ENCODE measurements at places on chromosomes 1 and 21. TPM values are rescaled to one million over a fixed set of nuclear protein-coding genes. Genes with fewer than 3 reads are reported as not detected.

DNA sequence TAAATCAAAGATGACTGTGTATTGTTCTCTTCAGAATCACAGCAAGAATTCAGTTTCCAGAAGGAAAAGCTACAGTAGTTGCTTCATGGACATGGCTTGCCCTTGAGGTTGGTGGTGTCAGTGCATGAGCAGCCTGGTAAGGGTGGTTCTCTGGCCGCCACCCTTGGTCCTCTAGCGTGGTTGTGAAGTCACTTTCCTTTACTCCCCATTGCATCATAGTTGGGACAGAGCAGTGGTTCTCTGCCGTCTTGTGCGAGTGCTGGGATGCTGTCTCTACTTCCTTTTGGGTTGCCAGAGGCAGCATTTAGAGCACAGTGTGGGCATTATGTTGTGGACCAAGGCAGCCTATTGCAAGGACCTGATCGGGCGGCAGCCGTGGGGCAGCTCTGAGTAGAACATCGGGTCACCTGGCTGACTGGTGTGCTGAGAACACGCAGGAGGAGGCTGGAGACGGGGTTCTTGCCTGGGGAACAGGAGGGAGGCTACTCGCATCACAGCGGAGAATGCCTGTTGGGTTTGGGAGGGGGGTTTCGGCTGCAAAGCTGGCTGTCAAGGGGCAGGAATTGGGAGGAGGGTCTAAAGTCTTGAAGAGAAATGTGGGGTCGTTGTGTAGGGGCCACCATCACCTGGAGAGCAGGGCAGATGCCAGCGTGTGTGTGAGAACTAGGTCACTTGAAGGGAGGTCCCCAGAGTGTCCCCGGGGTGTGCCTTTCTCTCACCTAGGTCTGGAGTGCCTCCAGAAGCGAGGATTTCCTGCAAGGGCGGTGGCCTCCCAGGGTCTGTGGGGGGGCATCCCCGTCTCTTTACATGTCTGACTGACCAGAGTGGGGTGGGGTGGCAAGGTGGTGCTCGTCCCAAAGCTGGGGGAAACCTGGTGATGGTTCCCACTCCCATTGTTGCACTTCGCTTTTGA, 6.3 kb downstream of the ARF1 start:
- H3K36me3 ChIP-seq: peaks cover 13% of the 10 kb centered on the region
- no peak for DNase-seq
- H3K4me1 ChIP-seq: peaks cover 65% of the 10 kb centered on the region
- no peaks in the 10 kb centered on the region for H3K27me3 ChIP-seq
- H3K27ac ChIP-seq: no peak overlapping the region
- peak overlapping the region; percentile 48 for H3K4me3 ChIP-seq

The VWA1 gene
- total RNA-seq: 9.6 TPM

GRCh38 chr1:55685560-55685959, 470.4 kb upstream of the USP24 start:
- DNase-seq: no peak
- H3K36me3 ChIP-seq: no peaks in the 10 kb centered on the region
- H3K4me3 ChIP-seq: no peak overlapping the region
- H3K27me3 ChIP-seq: peaks cover 13% of the 10 kb centered on the region
- H3K27ac ChIP-seq: no peak overlapping the region

DNA sequence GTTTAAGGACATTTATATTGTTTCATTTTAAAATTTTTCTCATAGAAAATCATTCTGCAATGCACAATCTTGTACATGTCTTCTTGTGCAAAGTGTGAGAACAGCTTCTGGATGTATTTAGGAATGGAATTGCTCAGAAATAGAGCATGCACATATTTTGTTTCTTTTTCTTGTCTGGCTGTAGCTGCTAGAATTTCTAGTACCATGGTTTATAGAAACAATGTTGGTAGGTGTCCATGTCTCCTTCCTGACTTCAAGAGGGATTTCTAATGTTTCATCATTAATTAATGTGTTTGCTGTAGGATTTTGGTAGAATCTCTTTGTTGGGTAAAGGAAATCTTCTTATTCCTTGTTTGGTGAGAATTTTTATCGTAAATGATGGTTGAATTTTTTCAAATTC, 99.0 kb downstream of the RYR2 start:
- no peaks in the 10 kb centered on the region for H3K36me3 ChIP-seq
- H3K4me1 ChIP-seq: no peaks in the 10 kb centered on the region
- H3K27me3 ChIP-seq: no peaks in the 10 kb centered on the region
- H3K27ac ChIP-seq: no peak overlapping the region
- no peak overlapping the region for H3K4me3 ChIP-seq
- DNase-seq: no peak

- no peak overlapping the region for H3K4me3 ChIP-seq
- H3K36me3 ChIP-seq: no peaks in the 10 kb centered on the region
- no peak overlapping the region for H3K27ac ChIP-seq
- no peak for DNase-seq
Measured at GRCh38 chr1:212669102-212669501, 30.5 kb downstream of the BATF3 start.

DNA sequence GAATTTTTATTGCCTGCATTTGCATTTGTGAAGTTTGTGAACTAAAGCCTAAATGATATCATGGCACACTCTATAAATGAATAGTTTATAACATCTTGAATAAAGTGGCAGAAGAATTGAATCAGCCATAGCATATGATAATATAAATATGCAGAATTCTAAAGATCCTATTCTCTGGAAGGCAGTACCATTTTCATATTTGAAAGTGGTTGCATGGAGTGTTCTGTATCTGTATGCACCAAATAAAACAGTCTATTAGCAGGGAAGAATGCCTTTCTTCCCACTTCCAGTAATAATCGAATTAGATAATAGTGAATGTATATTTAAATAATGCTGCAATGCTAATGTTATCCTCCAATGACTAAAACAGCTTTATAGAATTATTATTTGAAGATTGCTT, 57.9 kb upstream of the TRIM67 start:
- peaks cover 4% of the 10 kb centered on the region for H3K4me1 ChIP-seq
- no peak overlapping the region for H3K27ac ChIP-seq
- H3K27me3 ChIP-seq: peaks cover 13% of the 10 kb centered on the region
- H3K4me3 ChIP-seq: no peak overlapping the region
- H3K36me3 ChIP-seq: no peaks in the 10 kb centered on the region
- DNase-seq: no peak

GRCh38 chr1:69766431-69767180, 198.9 kb downstream of the LRRC7 start:
- no peaks in the 10 kb centered on the region for H3K27me3 ChIP-seq
- no peak for DNase-seq
- H3K4me1 ChIP-seq: no peaks in the 10 kb centered on the region
- H3K4me3 ChIP-seq: no peak overlapping the region
- no peaks in the 10 kb centered on the region for H3K36me3 ChIP-seq
- no peak overlapping the region for H3K27ac ChIP-seq

The CD1C gene
- not detected for total RNA-seq

- no peak for DNase-seq
- no peak overlapping the region for H3K27ac ChIP-seq
- H3K27me3 ChIP-seq: no peaks in the 10 kb centered on the region
- H3K4me1 ChIP-seq: no peaks in the 10 kb centered on the region
Measured at GRCh38 chr1:248611883-248612414, 14.4 kb upstream of the OR2T10 start.

The STPG1 gene
- 7.7 TPM for total RNA-seq

The KRTAP10-10 gene
- not detected for total RNA-seq

The MAEL gene
- 0.20 TPM for total RNA-seq

DNA sequence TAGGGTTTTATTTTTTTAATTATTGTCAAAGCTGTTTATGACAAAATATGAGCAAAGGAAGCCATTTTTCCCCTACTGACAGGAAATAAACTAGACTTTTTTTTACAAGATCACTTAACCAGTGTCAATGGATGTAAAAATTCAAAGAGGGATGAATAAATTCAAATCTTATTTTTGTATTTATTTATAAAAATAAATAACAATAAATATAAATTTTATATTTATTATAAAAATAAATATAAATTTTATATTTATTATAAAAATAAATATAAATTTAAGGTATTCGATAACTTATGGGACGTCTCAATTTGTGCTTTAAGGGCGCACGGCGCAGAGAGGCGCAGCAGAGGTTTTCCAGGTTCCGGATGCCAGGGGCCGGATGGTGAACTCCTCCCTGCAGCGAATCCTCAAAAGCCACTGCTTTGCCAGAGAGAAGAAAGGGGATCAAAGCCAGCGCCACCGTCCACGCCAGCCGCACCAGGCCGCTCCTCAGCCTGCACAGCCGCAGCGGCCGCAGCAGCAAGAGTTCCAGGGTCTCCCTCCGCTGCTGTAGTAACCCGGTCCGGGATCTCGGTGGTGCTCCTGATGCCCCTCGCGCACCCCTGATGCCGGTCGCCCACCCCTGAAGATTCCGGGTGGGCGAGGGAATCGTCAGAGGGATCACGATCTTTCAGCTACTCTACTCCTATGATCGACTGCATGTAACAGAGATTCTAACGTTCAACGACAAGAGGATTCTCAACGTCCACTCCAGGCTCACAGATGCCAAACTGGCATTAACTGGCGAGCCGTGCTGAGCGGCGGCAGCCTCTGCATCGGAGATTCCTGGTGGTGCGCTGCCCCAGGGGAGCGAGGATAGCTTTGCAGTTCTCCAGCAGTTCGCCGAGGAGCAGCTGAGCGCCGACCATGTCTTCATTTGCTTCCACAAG, 28.5 kb upstream of the RLF start:
- no peak overlapping the region for H3K27ac ChIP-seq
- peaks cover 30% of the 10 kb centered on the region for H3K27me3 ChIP-seq

DNA sequence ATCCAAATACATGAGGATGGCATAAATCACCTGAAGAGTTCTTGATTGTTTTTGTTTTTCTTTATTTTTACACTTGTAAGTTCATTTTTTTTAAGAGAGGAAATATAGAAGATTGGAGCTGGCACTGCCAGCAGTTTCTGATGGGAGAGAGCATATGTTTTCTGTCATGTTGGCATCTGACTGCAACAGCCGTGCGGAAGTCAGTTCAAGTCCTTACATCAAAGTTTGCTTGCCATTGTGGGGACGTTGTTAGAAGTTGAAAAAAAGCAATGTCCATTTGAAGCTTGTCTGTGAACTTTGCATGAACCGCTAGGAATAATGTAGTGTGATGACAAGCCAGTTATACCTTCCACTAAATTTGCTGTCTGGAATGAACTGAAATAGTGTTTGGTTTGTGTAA, 126.5 kb upstream of the USH2A start:
- H3K4me3 ChIP-seq: no peak overlapping the region
- no peaks in the 10 kb centered on the region for H3K36me3 ChIP-seq
- no peaks in the 10 kb centered on the region for H3K27me3 ChIP-seq
- no peaks in the 10 kb centered on the region for H3K4me1 ChIP-seq
- DNase-seq: no peak
- no peak overlapping the region for H3K27ac ChIP-seq

GRCh38 chr1:115641762-115642167, at the start of gene VANGL1:
Gene VANGL1 (plus strand): TSS chr1:115641970. CDS start chr1:115651414, 9,444 bp downstream.
- peaks cover 7% of the 10 kb centered on the region for H3K36me3 ChIP-seq
- peak; percentile 48 for DNase-seq
- H3K4me1 ChIP-seq: peaks cover 14% of the 10 kb centered on the region
- peaks cover 42% of the 10 kb centered on the region for H3K27me3 ChIP-seq

GRCh38 chr1:238606896-238607295, 716.2 kb upstream of the ZP4 start:
- H3K4me3 ChIP-seq: no peak overlapping the region
- no peak overlapping the region for H3K27ac ChIP-seq
- DNase-seq: no peak
- H3K27me3 ChIP-seq: no peaks in the 10 kb centered on the region
- no peaks in the 10 kb centered on the region for H3K4me1 ChIP-seq

The KRTAP13-2 gene
- total RNA-seq: not detected

DNA sequence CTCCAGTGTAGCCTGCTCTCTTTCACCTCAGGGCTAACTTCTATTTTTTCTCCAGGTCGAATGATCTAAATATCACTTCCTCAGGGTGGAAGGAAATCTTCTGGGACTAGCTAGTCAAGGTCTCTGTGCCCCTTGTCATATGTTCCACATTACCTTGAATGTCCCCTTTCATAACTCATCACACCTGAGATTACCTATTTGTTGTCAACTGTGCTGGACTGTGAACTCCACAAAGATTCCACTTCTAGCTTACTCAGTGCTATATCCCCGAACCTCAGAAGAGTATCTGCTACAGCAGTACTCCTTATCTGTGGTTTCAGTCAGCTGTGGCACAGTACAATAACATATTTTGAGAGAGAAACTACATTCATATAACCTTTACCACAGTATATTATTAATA, 14.6 kb upstream of the SYNJ1 start:
- DNase-seq: no peak
- peaks cover 35% of the 10 kb centered on the region for H3K36me3 ChIP-seq
- H3K27ac ChIP-seq: no peak overlapping the region

DNA sequence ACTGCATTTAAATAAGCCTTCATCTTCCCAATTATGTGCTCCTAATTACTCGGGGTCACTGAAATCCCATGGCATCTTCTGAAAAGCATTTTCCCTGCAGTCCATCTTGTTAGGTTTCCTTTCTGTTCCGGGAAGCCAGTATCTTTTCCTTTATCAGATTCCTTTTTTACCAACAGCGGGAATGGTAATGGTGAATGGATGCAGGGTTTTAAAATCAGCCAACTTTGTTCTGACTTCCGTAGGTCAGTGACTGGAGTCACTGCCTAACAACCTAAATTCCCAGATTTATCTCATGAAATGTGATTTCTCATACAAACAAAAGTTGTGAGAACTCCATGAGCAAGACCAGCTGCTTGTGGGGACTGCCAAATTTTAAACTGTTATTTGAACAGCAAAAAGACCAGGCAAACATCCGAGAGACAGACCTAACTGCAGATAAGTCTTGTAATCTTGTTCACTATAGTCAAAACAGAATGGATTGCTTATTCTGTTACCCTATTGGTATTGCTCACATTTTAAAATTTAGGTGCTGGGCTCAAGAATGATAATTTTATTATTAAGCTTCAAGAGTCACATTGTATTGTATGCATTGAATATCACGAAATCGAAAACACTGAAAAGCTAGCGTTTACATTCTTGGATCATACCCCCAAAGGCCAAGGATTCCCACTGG, 1.2 kb upstream of the RWDD3 start:
- no peak overlapping the region for H3K27ac ChIP-seq
- H3K36me3 ChIP-seq: peaks cover 8% of the 10 kb centered on the region
- peak overlapping the region; percentile 93 for H3K4me3 ChIP-seq
- H3K4me1 ChIP-seq: peaks cover 30% of the 10 kb centered on the region
- peaks cover 2% of the 10 kb centered on the region for H3K27me3 ChIP-seq

DNA sequence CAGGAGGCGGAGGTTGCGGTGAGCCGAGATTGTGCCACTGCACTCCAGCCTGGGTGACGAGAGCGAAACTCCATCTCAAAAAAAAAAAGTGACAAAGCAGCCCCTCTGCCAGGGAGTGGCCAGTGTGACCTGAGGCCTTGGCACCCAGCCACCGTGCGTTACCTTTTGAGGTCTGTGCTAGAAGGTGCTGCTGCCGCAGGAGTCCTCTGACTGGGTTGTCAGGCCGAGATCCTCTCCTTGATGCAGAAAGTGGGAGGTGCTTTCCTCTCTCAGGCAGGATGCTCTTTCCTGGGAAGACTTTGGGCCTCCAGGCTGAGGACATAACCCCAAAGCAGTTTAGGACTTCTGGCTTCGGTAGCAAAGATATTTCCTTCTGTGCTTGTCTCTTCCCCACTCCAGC, 280.5 kb upstream of the VAMP3 start:
- peaks cover 28% of the 10 kb centered on the region for H3K4me1 ChIP-seq
- H3K4me3 ChIP-seq: no peak overlapping the region
- H3K27ac ChIP-seq: no peak overlapping the region

- no peaks in the 10 kb centered on the region for H3K27me3 ChIP-seq
- no peak overlapping the region for H3K4me3 ChIP-seq
- H3K4me1 ChIP-seq: peaks cover 15% of the 10 kb centered on the region
- DNase-seq: no peak
- no peaks in the 10 kb centered on the region for H3K36me3 ChIP-seq
Measured at GRCh38 chr21:29718081-29718815, 221.5 kb downstream of the GRIK1 start.

The B3GALT5 gene
- 2.6 TPM for total RNA-seq

The GSTM1 gene
- 45.9 TPM for total RNA-seq

GRCh38 chr1:42825036-42825851, 8.0 kb upstream of the SVBP start:
- no peak overlapping the region for H3K27ac ChIP-seq
- no peaks in the 10 kb centered on the region for H3K27me3 ChIP-seq
- H3K36me3 ChIP-seq: no peaks in the 10 kb centered on the region
- no peak for DNase-seq
- H3K4me1 ChIP-seq: peaks cover 35% of the 10 kb centered on the region
- no peak overlapping the region for H3K4me3 ChIP-seq
